ENCODE measurements at places on chromosomes 13 and 19.

DNA sequence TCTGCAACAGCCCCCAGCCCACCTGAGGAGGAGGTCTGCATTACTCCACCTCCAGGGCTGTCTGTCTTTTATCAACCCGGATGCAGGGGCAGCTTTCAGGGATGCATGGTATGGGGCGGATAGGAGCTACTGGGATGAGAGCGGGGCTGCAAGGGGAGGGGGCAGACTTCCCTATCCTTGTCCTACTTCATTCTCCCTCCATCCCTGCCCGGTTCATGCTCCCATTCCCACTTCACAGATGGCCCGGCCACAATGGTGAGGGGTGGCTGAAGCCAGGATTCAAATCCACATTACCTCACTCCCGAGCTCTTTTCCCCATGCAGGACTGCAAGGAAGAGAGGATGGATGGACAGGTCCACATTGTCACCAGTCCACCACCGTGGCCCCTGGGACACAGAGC lies 40.5 kb upstream of the VSTM2B start:
- peaks cover 26% of the 10 kb centered on the region for H3K27me3 ChIP-seq
- H3K27ac ChIP-seq = no peak overlapping the region
- H3K36me3 ChIP-seq = no peaks in the 10 kb centered on the region
- DNase-seq = no peak

DNA sequence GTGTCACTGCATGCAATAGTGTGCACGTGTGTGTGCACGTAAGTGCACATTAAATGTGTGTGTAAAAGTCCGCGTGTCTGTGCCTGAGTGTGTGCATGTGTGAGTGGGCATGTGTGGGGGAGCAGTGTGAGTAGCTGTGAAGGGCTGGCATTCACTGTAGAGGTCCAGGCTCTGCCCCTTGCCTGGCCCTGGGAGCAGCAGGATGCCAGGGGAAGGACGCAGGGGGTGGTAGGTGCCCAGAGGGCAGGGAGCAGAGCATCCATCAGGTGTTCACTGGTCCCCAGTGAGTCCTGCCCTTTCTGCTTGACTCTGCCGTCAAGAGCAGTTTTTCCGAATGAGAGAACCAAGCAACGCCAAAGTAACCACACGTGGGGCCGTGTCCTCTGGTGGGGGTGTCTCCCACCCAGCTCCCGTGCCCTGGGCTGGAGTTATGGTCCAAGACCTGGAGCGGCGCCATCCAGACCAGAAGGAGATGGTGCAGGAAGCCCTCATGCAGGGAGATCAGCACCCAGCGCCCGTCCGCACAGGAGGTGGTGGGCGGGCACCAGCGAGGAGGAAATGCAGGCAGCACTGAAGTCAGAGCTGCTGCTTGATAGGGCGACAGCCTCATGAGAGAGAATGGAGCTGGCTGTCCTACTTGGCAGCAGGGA lies 68.5 kb downstream of the TEX29 start:
- no peaks in the 10 kb centered on the region for H3K36me3 ChIP-seq
- H3K27ac ChIP-seq = no peak overlapping the region
- no peak for DNase-seq
- no peaks in the 10 kb centered on the region for H3K4me1 ChIP-seq
- no peak overlapping the region for H3K4me3 ChIP-seq

GRCh38 chr13:66375756-66376155 lies 854.4 kb downstream of the PCDH9 start:
- no peaks in the 10 kb centered on the region for H3K27me3 ChIP-seq
- peaks cover 5% of the 10 kb centered on the region for H3K4me1 ChIP-seq
- no peaks in the 10 kb centered on the region for H3K36me3 ChIP-seq

DNA sequence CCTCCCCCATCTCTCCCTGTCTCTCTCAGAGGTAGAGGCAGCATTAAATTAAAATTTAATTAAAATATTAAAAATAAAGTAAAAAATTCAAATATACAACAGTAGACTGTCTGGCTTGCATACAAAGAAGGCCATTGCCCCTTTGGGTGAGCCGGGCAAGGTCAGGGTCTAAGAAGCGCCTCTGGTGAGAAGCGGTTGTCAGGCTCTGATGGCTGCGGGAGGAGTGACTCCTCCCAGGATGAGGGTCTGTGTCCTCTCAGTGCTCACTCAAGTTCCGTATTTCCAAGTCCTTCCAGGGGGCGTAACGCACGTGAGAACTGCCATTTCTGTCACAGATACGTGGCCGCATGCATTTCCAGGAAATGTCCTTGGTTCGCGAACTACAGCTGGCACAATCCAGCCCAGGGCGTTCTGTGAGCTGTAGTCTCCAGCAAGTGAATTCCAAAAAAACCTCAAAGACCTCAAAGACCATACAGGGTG lies 737 bp upstream of the ZNF181 start:
- no peaks in the 10 kb centered on the region for H3K27me3 ChIP-seq
- H3K4me3 ChIP-seq = peak overlapping the region; percentile 93
- DNase-seq = peak; percentile 15
- H3K27ac ChIP-seq = peak overlapping the region; percentile 99

- no peaks in the 10 kb centered on the region for H3K27me3 ChIP-seq
- no peak for DNase-seq
- no peak overlapping the region for H3K4me3 ChIP-seq
- peaks cover 34% of the 10 kb centered on the region for H3K36me3 ChIP-seq
- H3K27ac ChIP-seq = no peak overlapping the region
Observed at GRCh38 chr19:20235156-20235555, 68.1 kb downstream of the ZNF486 start.
